ENCODE measurements at places on chromosomes 13 and 19. TPM values are rescaled to one million over a fixed set of nuclear protein-coding genes. Genes with fewer than 3 reads are reported as not detected.

- no peak for DNase-seq
Observed at GRCh38 chr19:3964256-3965194, 6.4 kb downstream of the DAPK3 start.

SIGLEC5 gene
- not detected for polyA plus RNA-seq

- no peak for DNase-seq
Observed at GRCh38 chr13:45336025-45336800, 4.8 kb downstream of the TPT1 start.

ZNF253 gene
- 4.1 TPM for polyA plus RNA-seq

DIRAS1 gene
- polyA plus RNA-seq: 8.1 TPM

HSH2D gene
- 1.6 TPM for polyA plus RNA-seq

DNA sequence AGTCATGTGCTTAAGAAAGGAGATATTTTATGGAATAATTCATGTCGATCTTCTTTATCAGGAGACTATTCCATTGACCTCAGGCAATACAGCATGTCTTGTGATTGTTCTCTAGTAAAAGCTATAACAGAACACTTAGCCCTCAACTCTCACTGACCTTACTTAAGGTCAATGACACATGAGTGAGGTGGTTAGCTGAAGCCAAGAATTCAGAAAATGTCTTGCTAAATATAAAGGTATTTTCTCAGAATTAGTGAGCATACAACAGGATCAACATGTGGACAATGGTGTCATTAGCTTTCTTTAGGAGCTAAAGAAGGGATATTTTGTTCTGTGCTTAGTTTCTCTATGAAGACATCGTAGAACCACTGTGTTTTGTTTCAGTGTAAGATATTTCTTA is 1730.4 kb upstream of the SLC10A2 start:
- DNase-seq: no peak

TGFBR3L gene
- 1.2 TPM for polyA plus RNA-seq

- peak; percentile 100 for DNase-seq
Observed at GRCh38 chr19:51339687-51340656, 2.0 kb downstream of the VSIG10L start.

PLK5 gene
- polyA plus RNA-seq: 2.4 TPM

DNA sequence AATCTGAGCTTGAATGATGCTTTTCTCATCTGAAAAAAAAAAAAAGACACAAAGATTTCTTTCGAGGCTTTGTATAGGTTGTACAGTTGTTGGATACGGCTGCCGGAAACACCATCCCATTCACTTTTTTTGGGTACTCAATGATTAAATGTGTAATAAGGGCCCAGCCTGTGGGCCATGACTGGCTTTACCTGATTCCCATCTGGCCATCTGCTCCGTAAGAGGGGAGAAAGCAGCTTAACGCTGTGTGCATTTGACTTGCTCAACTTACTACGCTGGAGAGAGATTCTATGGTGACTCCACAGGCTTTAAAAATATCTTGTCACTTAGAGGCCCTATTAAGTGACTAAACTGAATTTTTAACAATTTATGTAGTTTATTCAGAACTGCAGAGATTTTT is 731 bp downstream of the ZNF558 start:
- no peak for DNase-seq

- peak; percentile 73 for DNase-seq
Observed at GRCh38 chr19:55300886-55301458, 17.2 kb downstream of the BRSK1 start.

Data from testis (tissue), 5 donors.